ENCODE measurements at places on chromosomes 12 and 14.

DNA sequence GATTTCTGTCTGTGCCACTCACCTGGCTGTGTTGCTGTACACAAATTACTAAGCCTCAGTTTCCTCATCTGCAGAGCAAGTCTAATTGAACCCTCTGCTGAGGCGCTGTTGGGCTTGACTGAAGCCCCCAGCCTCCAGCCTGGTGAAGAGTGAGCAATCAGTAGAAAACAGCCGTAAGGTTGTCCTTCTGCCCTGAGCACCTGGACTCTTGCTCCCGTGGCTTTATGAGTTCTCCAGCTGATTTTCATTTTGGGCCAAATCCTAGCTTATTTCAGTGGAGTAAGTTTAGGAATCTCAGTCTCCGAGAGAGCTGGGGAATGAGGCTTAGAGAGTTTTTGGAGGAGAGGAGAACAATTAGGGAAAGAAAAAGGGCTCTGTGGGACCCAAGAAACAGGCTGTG is 133.9 kb upstream of the EVL start:
- no peak for DNase-seq

DNA sequence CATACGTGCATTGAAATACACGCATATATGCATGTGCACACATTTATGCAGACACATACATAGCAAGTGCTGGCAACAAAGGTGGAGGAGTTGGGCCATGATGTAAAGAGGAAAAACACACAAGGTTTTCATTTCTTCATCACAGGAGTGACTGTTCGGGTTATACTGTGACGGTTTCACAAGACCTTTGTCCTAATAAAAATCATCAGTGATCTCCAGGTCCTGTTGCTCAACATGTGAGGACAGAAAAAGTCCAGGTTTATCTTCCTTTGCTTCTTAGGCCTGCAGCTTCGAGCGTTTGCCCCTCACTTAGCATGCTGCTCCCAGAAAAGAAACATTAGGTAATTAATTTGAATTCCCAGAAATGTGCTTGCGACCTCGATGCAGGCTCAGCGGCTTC is 1260.0 kb upstream of the TMEM132C start:
- no peak for DNase-seq

GRCh38 chr12:68565391-68565903 is 45.3 kb upstream of the RAP1B start:
- DNase-seq: no peak

DNA sequence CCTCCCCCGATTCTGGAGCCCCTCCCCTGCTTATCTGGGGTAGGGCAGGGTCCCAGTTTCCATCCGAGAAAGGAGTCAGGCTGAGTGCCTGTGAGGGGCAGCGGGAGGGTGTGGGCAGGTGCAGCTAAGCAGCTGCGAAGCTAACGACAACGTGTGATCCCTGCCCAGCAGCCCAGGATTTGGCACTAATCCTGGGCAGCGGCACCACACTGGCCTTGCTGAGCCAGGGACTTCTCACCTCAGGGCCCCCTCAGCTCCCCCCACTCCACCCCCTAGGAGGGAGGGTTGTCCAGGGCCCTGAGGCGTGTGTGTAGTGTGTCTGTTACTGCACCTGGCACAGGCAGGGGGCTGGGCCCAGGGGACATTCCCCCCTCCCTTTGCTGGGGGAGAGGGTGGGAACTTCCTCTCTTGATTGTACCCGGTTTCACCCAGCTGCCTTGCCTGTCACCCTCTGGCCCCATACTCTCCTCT is 1.8 kb downstream of the SMIM41 start:
- no peak for DNase-seq

GRCh38 chr12:6106218-6106617 is 18.3 kb downstream of the VWF start:
- DNase-seq: no peak

DNA sequence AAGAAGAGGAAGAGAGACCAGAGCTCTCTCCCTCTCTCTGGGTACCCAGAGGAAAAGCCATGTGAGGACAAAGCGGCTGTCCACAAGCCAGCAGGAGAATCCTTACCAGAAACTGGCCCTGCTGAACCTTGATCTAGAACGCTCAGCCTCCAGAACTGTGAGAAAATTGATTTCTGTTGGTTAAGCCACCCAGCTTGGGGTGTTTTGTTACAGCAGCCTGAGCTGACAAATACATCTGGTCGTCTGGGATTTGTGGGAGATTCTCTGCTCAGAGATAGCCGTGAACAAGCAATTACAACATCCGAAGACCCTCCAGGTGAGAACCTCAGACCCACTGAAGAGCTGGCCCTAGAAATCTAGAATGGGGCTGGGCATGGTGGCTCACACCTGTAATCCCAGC is 6.5 kb upstream of the PRIMA1 start:
- no peak for DNase-seq

- no peak for DNase-seq
Observed at GRCh38 chr14:65210822-65211182, 108.5 kb upstream of the MAX start.

GRCh38 chr12:99957866-99958466 is 26.8 kb downstream of the ANKS1B start:
- DNase-seq: no peak

GRCh38 chr12:75996861-75997447 is 34.6 kb downstream of the PHLDA1 start:
- DNase-seq: no peak

DNA sequence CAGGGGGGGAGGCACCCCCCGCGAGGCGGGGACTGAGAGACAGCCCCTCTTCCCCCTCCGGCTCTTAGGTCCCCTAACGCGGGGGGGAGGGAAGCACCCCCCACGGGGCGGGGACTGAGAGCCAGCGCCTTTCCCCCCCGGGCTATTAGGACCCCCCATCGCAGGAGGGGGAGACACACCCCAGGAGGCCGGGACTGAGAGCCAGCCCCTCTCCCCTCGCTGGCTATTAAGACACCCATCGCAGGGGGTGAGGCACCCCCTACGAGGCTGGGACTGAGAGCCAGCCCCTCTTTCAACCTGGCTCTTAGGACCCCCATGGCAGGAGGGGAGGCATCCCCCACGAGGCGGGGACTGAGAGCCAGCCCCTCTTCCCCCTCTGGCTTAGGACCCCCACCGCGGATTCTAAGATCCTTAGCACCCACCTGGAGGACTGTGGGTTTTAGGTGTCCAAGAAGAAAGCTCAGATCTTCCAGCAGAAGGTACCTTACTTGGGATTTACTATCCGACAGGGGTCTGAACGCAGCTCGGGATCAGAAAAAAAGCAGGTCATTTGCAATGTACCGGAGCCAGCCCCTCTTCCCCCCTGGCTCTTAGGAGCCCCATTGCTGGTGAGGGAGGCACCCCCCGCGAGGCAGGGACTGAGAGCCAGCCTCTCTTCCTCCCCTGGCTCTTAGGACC is 197.8 kb upstream of the PZP start:
- no peak for DNase-seq

- DNase-seq: no peak
Observed at GRCh38 chr14:78154827-78155226, 15.3 kb upstream of the NRXN3 start.

DNA sequence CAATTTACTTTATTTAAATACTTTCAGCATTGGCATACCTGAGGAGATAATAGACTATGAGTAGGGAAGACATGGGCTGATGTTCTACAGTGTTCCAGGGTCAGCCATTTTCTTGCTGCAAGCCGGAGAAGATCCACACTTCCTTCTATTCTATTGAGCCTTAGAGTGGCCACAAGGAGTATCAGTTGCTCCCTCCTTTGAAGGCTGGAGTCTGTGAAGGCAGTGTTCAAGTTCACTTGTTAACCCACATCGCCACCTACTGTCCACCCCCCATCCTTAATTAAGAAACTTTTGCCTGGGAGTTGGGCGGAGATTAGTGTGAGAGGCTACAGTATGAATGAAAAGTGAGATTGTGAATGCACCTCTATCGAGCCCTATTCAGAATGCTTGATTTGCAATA is 666.6 kb downstream of the NRXN3 start:
- DNase-seq: no peak

DNA sequence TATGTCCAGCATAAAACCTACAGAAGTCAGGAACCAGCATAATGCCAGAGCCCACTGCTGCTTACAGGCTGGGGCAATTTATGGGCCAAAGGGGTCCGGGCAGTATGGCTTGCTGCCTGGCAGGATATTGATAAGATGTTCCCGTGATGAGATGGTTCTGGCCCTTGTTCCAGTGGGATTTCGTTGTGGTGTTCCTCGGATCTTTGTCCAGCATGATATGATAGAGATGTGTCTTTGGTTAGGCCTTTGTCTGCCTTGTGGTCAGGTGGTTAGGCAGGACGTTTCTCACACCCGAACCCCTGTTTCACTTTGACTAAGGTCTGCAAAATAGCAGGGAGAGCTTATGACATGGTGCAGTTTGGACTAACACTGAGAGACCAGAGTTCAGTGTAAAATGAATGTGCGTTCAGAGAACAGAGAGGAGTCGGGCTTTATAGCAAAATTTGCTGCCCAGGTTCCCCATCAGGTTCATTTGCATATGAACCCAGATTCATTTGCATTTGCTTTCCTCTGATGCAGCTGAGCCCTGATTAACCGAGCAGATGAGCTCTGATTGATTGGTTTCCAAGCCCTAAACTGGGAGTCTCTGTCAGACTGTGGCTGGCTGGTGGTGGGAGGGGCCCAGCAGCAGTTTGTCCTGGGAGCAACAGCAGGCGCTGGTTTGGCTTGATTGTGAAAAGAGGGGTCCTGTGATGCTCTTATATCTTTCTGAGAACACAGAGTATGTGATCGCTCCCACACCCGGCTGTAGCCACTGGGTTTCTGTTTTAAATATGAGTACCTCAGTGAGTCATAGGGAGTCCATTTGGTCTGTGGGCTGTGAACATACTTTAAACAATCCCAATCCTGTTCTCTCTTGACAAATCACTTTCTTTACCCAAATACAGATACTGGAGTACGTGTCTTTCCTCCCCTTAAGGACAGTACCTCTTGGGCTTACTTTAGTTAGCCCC is 156.3 kb upstream of the PZP start:
- no peak for DNase-seq
